ENCODE measurements at places on chromosomes 4 and X.

DNA sequence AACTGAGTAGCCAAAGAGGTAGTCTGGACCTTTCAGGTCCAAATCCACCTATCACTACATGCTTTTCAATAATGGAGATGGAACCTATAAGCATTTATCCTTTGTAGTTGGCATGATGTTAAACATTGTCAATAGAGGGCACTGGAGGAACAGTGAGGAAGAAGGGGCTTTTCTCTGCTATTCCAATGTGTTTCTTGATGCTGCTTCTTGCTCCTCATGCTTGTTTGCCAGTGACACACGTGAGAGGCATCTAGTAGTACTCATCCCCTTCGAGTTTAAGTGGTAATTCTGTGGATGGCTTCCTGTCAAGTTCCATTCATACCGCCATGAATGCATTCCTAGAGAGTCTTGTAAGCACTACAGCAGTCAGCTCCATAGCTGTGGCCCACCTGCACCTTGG lies 84.0 kb downstream of the NAA11 start:
- peak; percentile 2 for DNase-seq
- no peaks in the 10 kb centered on the region for H3K36me3 ChIP-seq
- H3K4me3 ChIP-seq: no peak overlapping the region
- H3K27me3 ChIP-seq: 0 out of 2 replicates have a peak, but pooled peaks cover 2% of the 10 kb centered on the region

GRCh38 chr4:99402765-99403164 lies 32.4 kb downstream of the ADH7 start:
- no peaks in the 10 kb centered on the region for H3K27me3 ChIP-seq
- no peak overlapping the region for H3K27ac ChIP-seq
- H3K4me3 ChIP-seq: no peak overlapping the region
- H3K4me1 ChIP-seq: no peaks in the 10 kb centered on the region

DNA sequence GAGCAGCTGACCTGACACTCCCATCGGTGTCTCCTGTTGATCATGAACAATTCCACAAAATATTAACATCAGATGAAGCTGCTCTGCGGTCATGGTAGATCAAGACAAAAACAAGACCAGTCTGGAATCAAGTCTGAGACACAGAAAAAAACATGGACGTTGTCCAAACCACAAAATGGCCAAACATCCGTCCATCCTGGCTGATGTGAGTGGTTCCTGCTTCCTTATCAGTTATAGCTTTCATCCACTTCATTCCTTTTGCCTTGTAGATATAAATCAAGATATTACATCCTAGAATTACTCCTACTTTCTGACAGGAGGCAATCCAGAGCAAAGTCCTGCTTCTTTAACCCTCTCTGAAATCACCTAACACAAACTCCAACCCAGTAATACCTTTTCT lies 28.8 kb upstream of the PCSK1N start:
- no peak for DNase-seq
- no peak overlapping the region for H3K4me3 ChIP-seq
- no peaks in the 10 kb centered on the region for H3K27me3 ChIP-seq

- H3K4me1 ChIP-seq: no peaks in the 10 kb centered on the region
- H3K27ac ChIP-seq: no peak overlapping the region
- DNase-seq: no peak
Observed at GRCh38 chr4:110361921-110362320, 114.0 kb upstream of the ENPEP start.

GRCh38 chr4:51885363-51885762 lies 42.4 kb downstream of the DCUN1D4 start:
- H3K27ac ChIP-seq: no peak overlapping the region
- H3K27me3 ChIP-seq: no peaks in the 10 kb centered on the region
- H3K4me3 ChIP-seq: no peak overlapping the region
- H3K4me1 ChIP-seq: no peaks in the 10 kb centered on the region
- peak; percentile 13 for DNase-seq
- H3K36me3 ChIP-seq: peaks cover 12% of the 10 kb centered on the region

- no peaks in the 10 kb centered on the region for H3K36me3 ChIP-seq
- no peaks in the 10 kb centered on the region for H3K4me1 ChIP-seq
- no peak overlapping the region for H3K27ac ChIP-seq
- DNase-seq: no peak
- no peak overlapping the region for H3K4me3 ChIP-seq
Observed at GRCh38 chr4:42320822-42321388, 76.4 kb upstream of the SHISA3 start.

GRCh38 chr4:184306949-184307348 lies 89.3 kb upstream of the ENPP6 start:
- DNase-seq: no peak
- no peaks in the 10 kb centered on the region for H3K4me1 ChIP-seq
- no peaks in the 10 kb centered on the region for H3K36me3 ChIP-seq

DNA sequence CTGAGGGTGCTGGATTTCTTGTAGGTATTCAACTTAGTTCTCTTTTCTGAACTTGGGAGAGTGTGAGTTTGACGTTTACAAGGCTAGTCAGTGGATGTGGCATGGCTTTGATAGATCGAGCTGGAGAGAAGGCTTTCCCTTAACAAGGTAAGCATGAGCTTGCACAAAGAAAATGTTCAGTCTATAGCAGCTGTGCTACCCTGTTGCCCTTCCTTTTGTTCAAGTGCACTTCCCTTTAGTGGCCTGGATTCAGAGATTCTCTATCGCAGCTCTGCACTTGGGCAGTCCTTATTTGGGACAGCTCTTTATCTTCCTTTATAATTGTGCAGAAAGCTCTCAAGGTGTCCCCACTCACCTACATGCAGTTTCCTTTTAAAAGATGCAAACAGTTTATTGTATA lies 198.0 kb downstream of the ARHGAP24 start:
- H3K27me3 ChIP-seq: no peaks in the 10 kb centered on the region
- H3K27ac ChIP-seq: no peak overlapping the region
- H3K36me3 ChIP-seq: no peaks in the 10 kb centered on the region
- no peak for DNase-seq
- H3K4me3 ChIP-seq: no peak overlapping the region

DNA sequence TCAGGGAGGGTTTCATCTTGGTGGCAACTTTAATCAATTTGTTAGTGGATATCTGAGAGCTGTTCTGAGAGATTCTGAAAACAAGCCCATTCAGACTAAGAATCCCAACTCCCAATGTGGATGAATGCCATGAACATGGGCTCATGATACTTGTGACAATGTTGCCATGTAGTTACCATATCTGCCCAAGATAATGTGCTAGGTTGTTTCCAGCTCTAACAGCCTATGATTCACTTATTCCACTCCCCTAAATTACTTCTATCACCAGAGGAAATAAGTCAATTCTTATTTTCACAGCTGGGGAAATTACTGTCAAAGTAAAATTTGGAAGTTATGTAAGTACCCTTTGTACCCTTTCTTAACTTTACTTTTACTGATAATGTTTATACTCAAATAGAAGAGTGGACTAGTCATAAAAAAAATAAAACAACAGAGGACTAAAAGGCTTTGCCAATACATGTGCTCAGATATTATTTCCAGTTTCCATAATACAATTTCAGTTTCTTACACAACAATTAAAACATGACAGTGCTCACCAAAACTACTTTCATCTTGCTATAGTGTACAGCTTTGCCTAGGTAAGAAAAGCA lies 1101.7 kb upstream of the INTU start:
- DNase-seq: no peak
- H3K4me1 ChIP-seq: no peaks in the 10 kb centered on the region
- H3K27me3 ChIP-seq: no peaks in the 10 kb centered on the region

DNA sequence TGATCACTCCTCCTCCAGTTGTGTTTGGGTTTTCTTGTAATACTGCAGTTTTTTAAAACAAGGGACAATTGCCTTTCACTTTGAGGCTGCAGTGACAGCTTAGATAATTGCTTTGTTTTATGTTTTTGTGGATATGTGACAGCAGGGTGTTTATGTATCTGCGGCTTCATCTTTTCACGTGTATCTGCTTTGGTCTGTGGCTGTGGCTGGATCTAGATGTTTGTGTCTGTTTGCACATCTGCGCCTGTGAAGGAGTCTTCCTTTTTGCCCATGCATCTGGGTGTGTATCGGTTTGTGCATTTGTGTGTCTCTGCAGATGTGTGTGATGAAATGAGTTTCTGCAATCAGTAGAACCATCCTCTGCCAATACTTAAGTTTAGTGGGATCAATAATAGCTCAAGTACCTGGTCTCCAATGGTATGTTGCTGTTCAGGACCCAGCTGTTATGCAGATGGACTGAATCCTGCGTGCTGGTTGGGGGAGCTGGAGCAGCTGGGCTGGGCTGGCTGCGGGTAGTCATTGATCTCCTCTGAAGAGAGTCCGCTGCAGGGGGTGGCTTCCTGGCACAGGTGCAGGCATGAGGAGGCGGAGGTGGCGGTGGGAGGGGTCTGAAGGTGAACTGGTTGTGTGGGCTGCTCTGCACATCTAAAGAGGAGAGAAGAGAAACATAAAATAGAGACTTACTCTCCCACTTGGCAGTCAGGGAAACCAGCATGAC lies 390.3 kb downstream of the SH2D1A start:
- H3K4me1 ChIP-seq: no peaks in the 10 kb centered on the region
- no peak overlapping the region for H3K27ac ChIP-seq
- H3K4me3 ChIP-seq: no peak overlapping the region
- no peak for DNase-seq

DNA sequence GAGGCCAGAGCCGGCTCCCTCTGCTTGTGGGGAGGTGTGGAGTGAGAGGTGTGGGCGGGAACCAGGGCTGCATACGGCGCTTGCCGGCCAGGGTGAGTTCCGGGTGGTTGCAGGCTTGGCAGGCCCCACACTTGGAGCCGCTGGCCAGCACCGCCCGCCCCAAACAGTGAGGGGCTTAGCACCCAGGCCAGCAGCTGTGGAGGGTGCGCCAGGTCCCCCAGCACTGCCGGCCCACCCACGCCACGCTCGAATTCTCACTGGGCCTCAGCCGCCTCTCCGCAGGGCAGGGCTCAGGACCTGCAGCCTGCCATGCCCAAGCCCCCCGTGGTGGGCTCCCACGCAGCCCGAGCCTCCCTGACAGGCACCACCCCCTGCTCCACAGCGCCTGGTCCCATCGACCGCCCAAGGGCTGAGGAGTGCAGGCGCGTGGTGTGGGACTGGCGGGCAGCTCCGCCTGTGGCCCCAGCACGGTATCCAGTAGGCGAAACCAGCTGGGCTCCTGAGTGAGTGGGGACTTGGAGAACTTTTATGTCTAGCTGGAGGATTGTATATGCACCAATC lies 275.3 kb downstream of the RAPGEF2 start:
- no peak for DNase-seq
- no peak overlapping the region for H3K27ac ChIP-seq
- H3K4me1 ChIP-seq: no peaks in the 10 kb centered on the region

GRCh38 chrX:115260330-115260729 lies 26.4 kb upstream of the LRCH2 start:
- no peaks in the 10 kb centered on the region for H3K27me3 ChIP-seq
- H3K27ac ChIP-seq: no peak overlapping the region
- DNase-seq: no peak
- no peaks in the 10 kb centered on the region for H3K36me3 ChIP-seq
- no peak overlapping the region for H3K4me3 ChIP-seq

DNA sequence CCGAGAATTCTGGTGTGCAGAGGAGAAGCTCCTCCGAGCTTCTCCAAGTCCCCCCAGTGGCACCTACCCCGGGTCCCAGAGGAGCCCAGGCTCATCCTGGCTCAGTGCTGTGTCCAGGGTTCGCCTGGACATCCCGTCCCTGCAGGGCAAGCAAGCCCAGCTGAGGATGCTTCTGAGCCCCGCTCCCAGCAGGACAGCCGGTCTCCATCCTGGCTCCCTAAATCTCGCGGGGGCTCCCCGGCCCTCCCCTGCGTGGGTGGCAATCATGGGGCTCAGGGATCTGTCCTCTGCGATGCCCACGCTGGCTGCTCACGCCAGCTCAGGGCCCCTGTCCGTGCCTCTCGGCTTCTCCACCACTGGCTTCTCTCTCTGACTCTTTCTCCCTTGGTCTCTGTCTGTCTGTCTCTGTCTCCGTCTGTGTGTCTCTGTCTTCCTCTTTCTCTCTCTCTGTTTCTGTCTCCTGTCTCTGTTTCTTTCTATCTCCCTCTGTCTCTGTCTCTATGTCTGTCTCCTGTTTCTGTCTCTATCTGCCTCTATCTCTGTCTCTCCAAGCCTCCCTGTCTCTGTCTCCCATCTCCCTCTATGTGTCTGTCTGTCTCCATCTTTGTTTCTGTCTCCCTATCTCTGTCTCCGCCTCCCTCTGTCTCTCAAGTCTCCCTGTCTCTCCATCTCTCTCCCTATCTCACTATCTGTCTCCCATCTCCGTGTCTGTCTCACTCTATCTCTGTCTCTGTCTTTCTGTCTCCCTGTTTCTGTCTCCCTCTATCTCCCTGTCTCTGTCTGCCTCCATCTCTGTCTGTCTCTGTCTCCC lies 27.8 kb upstream of the SLC25A6 start:
- no peaks in the 10 kb centered on the region for H3K4me1 ChIP-seq
- H3K4me3 ChIP-seq: no peak overlapping the region
- H3K36me3 ChIP-seq: peaks cover 23% of the 10 kb centered on the region
- DNase-seq: no peak
- H3K27me3 ChIP-seq: no peaks in the 10 kb centered on the region

DNA sequence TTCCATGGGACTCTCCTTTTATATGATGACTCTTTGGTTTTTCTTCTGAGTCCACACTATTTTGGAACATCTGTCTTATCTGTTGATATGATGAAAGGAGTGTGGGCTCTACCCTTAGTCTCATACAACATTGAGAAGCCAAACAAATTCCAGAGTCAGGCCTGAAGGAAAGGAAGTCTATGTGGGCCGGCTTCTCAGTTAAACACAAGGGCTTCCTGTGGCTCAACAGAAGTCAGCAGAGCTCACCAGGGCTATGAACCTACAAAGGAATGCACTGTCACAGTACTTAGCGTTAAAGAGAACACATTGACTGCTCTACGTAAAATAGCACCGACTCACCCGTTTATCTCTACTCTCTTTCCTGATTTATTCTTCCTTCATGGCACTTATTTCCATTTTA lies 641.0 kb upstream of the FRG1 start:
- H3K27me3 ChIP-seq: no peaks in the 10 kb centered on the region
- no peak for DNase-seq
- H3K4me1 ChIP-seq: no peaks in the 10 kb centered on the region
- H3K4me3 ChIP-seq: no peak overlapping the region

DNA sequence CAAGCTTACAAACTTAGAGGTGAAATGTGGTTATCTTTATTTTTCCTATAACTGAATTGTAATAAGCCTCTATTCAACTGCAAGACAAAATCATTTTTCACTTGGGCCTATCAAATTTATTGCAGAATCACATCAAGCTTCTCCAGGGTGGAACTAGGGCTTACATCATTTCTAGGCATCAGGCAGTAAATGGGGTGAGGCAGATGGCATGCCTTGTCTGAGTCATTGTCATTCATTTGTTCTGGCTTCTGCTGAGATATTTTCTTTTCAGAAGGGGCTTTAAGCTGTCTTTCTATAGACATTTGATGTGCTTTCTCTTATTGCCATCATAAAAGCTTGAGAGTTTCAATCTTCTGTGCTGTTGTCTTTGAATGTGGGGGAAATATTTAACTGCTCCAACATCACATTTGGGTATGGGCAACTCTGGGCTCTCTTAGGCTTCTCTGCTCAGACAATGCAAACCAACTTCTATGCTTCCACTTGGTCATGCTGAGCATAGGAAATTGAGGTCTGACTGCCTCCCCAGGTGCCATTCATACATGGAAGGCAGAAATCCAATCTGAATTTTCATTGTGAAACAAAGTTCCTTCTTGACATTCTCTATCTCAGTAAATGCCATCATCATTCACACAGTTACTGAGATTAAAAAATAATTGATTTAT lies 225.8 kb upstream of the GIMD1 start:
- no peaks in the 10 kb centered on the region for H3K36me3 ChIP-seq
- no peak overlapping the region for H3K4me3 ChIP-seq
- no peaks in the 10 kb centered on the region for H3K4me1 ChIP-seq
- no peaks in the 10 kb centered on the region for H3K27me3 ChIP-seq

GRCh38 chr4:24002330-24002966 lies 112.6 kb upstream of the PPARGC1A start:
- H3K27ac ChIP-seq: no peak overlapping the region
- no peaks in the 10 kb centered on the region for H3K36me3 ChIP-seq
- no peaks in the 10 kb centered on the region for H3K4me1 ChIP-seq
- H3K4me3 ChIP-seq: no peak overlapping the region

- H3K27ac ChIP-seq: no peak overlapping the region
- H3K4me1 ChIP-seq: no peaks in the 10 kb centered on the region
- H3K27me3 ChIP-seq: peaks cover 32% of the 10 kb centered on the region
- H3K36me3 ChIP-seq: no peaks in the 10 kb centered on the region
Observed at GRCh38 chrX:103791826-103792485, 15.3 kb downstream of the PLP1 start.
